ENCODE measurements at places on chromosomes 5 and 9. TPM values are rescaled to one million over a fixed set of nuclear protein-coding genes. Genes with fewer than 3 reads are reported as not detected.

Gene APC
- total RNA-seq: 32.4 TPM

Gene CTXN3
- total RNA-seq: not detected

Gene HMCN2
- under 0.01 TPM for total RNA-seq

Gene NME5
- 1.6 TPM for total RNA-seq
